Activated CD4-positive, alpha-beta T cell treated with anti-CD3 and anti-CD28 coated beads, Interleukin-2, amount 50 U/mL, for 48 hours (primary cell): ENCODE measurements at places on chromosomes 4 and X.

- DNase-seq, result no peak
These were observed 237.0 kb downstream of the IDS start for GRCh38 chrX:149267878-149268813.

DNA sequence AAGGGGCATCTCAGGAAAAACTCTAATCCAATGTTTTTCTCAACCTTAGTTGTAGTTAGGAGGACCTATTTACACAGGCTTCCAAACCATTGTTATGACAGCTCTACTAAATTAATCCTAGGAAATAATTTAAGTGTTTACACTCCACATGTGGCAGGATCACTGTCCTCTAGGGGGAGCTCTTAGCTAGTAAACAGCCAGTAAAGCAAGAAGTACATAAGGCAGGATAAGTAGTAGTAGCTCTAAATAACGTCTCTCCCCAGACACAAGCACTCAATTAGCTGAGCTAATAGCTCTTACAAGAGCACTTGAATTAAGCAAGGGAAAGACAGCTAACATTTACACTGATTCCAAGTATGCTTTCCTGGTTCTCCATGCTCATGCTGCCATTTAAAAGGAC, 37.3 kb downstream of the NUDT11 start:
- DNase-seq, result peak; percentile 13

GRCh38 chr4:97879942-97880341, 263.3 kb downstream of the STPG2 start:
- DNase-seq, result no peak

DNA sequence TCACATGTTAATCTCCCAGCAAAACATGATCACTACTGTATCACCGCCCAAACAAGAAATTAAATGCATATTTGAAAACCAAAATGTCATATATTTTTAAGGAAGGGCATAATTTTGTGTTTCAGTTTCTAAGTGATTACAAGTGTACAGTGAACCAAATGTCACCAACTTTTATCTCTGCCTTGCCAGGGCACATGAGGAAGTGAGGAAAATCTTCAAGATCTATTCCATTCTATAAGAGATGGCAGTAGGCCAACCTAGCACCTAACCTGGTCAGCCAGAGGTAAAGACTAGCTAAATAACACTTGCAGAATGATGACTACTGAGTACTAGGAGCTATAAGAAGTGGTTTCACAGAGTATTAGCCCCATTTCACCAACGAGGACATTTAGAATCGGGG, 107.2 kb downstream of the ATP11C start:
- DNase-seq, result no peak

DNA sequence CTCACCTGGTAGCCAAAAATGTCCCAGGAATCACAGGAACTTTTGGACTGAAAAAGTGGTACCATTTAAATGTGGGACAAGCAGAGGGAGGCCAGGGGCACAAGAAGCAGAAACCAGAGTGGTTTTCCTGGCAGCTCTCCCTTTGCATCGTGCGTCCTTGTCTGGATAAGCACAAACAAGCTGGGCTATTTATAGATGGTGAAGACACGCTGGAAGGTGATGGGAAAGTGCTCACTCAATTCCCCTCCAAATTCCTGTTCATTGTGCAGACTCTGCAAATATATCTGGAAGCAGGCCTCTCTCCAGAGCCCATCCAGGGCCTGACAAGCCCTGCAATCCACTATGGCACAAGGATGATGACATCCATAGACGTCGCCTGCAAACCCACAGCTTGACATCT, 63.6 kb upstream of the MAP3K15 start:
- DNase-seq, result no peak

GRCh38 chr4:137471895-137472294, 60.4 kb downstream of the PCDH18 start:
- no peak for DNase-seq

DNA sequence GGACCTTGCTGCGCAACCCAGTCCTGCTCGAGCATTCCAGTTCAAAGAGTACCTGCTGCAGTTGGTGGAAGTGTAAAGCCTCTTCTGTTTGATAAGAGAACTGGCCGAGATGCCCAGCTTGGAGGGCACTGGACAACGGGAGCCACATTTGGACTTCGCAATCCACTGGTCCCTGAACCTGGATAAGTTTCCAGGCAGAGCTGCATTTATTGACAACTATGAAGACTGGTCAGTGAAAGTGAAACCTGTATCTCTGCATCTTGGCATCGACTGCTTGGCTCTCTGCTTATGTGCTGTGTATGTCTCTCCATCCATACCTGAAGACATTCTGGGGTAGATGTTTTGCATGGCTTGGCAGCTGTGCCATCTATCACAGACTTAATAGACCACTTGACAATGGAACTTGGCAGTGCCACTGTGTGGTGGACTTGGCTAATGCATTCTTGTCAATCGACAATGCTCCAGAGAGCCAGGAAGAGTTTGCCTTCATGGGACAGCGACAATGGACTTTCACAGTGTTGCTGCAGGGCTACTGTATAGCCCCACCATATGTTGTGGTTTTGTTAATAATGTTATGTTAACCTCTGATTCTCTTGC, 43.5 kb upstream of the ZBTB33 start:
- no peak for DNase-seq
